ENCODE measurements at places on chromosomes 16 and 17.
A peak's percentile ranks its signal among the peaks of the same experiment; 100 is the strongest.

DNA sequence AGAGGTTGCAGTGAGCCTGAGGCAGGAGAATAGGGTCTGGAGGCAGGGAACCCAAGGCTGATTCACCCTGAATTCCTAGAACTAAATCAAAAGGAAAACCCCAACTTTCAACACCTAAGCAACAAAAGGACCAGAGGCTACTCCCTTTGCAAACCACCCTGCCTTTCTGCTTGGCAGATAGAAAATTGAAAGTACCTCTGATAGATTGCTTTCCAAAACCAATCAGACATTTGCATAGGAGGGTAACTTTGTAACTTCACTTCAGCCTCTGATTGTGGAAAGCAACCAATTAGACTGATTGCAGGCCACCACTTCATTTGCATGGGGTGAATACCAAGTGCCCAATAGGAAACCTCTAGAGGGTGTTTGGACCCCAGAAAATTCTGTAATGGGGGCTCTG is 10.9 kb upstream of the TMEM98 start:
- no peak for DNase-seq

- DNase-seq, result no peak
Measured at GRCh38 chr16:26768385-26769010, 298.2 kb upstream of the C16orf82 start.

DNA sequence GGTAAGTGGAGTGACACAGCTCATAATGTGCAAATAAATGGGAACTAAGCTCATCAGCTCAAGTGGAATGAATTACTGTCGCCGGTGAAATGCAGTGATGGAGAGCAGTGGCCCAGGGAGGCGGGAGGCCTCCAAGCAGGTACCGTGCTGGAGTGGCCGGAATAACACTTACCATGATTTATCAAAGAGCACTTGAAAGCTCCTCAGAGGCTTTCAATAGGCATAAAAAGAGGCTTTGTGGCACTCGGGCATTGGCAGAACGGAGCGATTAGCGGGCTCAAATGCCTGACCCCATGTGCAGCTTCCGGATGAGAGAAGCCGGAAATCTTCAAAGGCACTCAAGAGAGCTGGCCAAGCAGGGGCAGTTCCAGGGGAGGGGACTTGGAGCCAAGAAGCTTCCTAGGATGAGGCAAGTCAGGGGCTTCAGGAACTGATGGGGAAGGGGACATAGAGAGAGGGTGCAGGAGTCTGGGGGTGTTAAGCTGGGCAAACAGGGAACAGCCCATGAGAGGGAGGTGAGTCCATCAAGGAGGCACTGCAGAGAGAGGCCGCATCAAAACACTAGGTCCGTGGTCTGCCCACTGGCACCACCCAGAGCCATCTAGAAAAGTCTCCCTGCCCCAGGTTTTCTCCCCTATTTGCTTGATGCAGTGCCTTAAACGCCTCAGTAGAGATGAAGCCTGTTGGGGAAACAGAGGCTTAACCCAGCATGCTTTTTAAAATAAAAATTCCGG is 144.0 kb upstream of the IRX6 start:
- no peak for DNase-seq

DNA sequence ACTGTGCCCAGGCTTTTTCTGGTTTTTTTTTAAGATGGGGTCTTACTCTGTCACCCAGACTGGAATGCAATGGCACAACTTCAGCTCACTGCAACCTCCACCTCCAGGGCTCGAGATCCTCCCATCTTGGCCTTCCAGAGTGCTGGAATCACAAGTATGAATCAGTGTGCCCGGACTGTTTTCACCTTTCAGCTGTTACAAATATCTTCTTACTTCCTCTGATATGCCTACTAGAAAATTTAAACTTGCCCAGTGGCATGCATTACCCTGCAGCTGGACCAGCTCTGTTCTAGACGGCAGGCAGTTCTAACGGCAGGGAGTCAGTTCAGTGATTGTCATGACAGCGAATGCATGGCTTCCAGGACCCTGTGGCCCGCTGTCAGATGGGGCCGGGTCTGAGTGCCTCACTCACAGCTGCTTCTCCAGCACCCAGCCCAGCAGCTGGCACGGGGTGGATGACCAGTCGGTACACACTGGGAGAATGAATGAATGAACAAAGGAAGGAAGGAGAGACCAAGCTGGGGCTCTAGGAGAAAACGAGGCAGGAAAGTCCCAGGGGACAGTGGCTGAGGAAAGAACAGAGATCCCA is 28.0 kb upstream of the LITAF start:
- no peak for DNase-seq

DNA sequence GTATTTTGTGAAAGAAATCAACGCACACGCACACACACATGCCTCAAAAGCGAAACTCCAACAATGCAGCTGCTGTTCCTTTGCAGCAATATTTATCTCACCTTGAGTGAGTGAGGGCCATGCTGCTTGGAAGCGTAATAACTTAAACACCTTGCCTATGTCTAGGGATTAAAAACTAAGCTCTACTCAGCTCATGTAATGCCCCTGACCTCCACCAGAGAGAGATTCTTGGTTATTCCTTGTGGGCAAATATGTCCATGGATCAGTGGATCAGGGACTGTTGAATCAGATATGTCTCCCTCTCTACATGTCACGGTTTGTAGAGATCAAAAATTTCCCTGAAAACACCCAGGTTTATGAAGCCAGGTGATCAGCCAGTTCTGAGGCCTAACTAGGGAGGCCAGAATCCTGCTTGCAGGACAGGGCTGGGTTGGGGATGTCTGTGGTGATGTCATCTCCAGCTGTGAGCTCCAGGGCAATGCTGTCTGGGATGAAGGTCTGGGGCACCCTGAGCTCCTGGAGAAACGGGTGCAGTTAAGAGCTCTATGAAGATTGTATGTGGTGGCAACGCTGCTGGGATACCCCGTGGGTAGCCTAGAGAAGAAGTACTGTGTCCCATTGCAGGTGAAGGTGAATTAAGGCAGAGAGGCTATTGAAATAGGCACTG is 149.4 kb downstream of the KCNJ12 start:
- no peak for DNase-seq

GRCh38 chr16:81711657-81712319 is 67.3 kb upstream of the PLCG2 start:
- peak; percentile 58 for DNase-seq

DNA sequence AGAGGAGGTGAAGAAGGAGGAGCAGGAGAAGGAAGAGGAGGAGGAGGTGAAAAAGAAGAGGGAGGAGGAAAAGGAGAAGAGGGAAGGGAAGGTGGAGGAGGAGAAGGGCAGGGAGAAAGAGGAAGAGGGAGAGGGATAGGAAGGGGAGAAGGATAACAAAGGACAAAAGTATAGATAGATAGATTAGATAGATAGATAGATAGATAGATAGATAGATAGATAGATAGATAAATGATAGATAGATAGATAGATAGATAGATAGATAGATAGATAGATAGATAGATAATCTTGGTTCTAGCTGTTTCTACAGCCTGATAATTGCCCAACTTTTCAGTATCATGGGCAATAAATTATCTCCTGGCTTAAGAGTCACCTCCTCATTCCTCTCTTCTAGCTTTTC is 296.2 kb upstream of the C16orf82 start:
- DNase-seq, result no peak

- DNase-seq, result no peak
Measured at GRCh38 chr16:27285676-27286196, 17.2 kb upstream of the NSMCE1 start.

- peak; percentile 81 for DNase-seq
Measured at GRCh38 chr16:88533932-88534637, 36.1 kb upstream of the ZC3H18 start.

DNA sequence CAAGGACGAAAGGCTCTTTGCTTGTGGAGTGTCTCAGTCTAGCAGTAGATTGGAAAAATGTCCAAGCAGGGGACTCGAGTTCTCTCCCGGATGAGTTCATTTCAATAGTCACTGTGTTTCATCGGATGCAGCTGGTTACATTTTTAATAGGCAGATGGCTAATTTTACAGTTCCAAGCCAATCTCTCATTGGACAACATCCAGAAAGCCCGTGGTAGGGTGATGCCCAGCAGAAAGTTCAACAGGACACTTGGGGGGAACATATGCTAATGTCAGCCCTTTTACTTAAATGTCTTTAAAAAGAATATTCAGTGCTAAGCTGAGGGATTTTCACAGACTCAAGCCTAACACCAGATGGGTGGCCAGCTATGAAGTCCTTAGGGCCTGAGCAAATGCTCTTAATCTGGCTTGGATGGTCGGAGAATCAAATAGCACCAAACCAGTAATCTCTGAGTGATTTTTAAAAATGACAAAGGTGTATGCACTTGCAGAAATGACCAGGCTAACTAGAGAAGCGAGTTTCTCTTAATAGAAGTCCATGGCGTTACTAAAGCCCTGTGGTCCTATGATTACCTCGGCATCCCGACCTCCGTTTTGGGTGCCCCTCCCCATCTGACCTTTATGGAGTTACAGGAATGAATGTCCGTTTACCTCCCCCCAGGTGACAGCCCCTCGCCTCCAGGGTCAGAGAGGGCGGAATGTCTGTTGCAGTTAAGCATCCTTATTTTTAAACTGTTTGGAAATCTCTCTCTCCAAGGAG is 289.2 kb upstream of the SALL1 start:
- peak; percentile 37 for DNase-seq

DNA sequence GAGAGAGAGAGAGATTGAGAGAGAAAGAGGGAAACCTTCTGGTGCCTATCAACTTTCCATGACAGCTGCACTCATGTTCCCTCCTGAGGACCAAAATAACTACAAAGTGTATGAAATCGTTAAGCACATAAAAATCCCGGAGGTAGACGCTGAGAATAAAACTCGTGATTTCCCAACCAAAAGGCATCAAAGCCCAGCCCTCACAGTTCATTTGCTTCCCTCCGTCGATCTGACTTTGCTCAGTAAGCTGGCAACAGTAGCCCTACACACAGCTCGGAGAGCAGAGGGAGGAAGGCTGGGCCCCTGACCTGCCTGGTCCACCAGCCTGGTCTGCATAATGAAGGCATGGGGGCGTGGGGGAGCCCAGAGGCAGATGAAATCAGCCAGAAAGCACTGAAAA is 273.9 kb upstream of the ZFHX3 start:
- no peak for DNase-seq

DNA sequence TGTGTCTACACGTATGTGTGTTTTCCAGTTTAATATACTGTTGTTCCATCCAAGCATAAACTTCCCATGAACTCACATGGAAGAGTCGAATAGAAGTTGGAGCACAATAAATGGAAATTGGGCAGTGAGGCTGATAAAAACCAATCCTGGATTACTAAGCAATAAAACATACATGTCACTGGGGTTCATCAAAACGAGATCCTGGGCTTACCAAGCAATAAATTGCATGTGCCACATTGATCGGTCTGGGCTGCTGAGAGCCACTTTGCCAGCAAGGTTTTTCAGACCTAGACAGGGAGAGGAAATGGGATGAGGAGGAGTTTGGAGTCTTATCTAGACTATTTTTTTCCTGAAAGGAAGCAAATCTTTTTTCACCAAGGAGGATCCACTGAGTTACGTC is 322.3 kb upstream of the C16orf82 start:
- no peak for DNase-seq

- no peak for DNase-seq
Measured at GRCh38 chr16:50680556-50680893, 587 bp downstream of the SNX20 start.

GRCh38 chr17:42055496-42055895 is 5.1 kb upstream of the C17orf113 start:
- no peak for DNase-seq

DNA sequence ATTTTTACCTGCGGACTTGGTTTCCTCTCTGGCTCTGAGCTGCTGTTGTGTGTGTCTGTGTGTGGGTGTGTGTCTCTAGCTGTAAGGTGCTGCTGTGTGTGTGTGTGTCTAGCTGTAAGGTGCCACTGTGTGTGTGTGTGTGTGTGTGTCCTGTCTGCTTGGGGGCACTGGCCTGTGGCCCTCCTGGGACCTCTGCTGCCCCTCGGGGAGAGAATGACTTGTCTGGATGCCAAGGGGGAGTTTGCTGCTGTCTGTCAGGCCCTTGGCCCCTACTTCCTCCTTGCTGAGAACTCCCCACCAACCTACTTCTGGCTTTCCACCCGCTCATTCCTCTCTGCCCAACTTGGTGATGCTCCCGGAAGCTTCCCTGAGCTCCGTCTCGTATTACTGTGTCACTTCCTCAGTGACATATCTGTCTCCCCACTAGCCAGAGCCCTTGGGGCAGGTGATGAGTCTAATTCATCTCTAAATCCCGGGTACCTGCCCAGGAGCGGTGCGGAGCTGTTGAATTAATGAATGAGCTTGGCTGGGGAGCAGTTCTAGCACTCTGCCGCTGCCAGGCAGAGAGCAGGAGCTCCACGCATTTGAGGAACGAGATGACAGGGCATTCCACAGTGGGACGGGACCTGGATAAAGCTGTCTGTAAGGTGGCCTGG is 3.5 kb upstream of the LASP1NB start:
- DNase-seq, result peak; percentile 26

DNA sequence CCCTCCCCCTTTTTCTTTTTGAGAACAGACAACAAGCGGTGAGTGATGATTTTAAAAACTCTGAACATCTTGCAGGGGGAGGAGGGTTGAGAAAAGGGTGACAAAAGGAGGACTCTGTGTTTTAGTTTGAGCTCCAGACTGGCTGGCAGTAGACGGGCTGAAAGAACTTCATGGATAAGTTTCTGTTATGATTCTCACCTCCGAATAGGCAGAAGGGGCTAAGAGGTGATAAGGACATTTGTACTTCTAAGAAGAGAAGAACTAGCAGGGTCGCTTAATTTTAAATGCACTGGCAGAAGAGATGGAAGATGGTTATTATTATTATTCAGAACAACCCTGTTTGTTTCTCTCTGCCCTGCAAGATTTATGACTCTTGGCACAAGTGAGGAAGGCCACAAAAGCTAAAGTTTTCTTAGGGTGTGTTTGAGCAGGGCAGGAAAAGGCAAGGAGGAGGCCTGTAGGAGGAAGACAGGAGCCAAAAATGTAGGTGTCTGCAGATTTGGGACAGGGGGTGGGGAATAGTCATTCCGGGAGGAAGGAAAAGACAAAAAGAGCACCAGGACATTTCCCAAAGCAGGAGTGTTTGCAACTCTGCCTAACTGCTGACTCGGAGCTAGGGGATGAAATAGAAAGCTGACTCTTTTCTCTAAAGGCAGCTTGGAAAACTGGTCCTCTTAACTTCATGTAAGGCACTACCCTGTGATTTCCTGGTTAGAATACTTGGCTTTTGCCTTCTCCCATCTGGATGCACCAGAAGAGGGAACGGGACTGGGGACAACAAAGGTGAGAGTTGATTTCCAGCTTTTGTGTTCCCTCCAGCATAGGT is 11.9 kb upstream of the HOXB2 start:
- no peak for DNase-seq

Measured in GM23338 (cell line).